ENCODE measurements at places on chromosomes 4 and X.
A peak's percentile ranks its signal among the peaks of the same experiment; 100 is the strongest.

- no peak for DNase-seq
Measured at GRCh38 chr4:128308986-128309385, 21.4 kb upstream of the PGRMC2 start.

GRCh38 chr4:121192480-121192879 lies 28.4 kb upstream of the TNIP3 start:
- peak; percentile 62 for DNase-seq

GRCh38 chr4:100168521-100168920 lies 21.7 kb downstream of the DDIT4L start:
- no peak for DNase-seq

GRCh38 chr4:98822144-98822543 lies 106.8 kb downstream of the EIF4E start:
- DNase-seq: peak; percentile 66

- no peak for DNase-seq
Measured at GRCh38 chr4:119028296-119028695, 107.3 kb upstream of the MYOZ2 start.
